ENCODE measurements at places on chromosomes 16 and 17.
A peak's percentile ranks its signal among the peaks of the same experiment; 100 is the strongest.

- DNase-seq, result no peak
These were observed 24.5 kb downstream of the NLRC5 start for GRCh38 chr16:57013902-57014301.

- DNase-seq, result no peak
These were observed 15.6 kb upstream of the CBFB start for GRCh38 chr16:67013233-67013822.

GRCh38 chr17:8056232-8056975 lies 17.5 kb downstream of the ALOX15B start:
- DNase-seq, result peak; percentile 75

DNA sequence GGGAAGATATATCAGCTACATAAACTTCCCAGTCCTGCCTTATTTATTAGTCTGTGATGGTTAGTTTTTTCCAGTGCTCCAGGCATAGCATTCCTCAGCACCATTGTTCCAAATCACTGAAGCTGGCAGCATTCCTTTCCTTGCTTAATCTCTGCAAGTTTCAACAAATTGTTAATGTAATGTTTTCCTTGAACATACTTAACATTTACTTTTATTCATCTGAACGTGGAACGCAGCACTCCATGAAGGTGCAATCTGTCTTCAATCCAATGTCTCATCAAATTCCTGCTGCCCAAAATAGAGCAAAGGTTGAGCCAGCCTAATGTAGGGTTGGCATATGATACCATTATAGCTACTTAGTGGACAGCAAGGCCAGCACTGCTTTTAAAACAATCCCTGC lies 441.1 kb upstream of the RBFOX1 start:
- no peak for DNase-seq

DNA sequence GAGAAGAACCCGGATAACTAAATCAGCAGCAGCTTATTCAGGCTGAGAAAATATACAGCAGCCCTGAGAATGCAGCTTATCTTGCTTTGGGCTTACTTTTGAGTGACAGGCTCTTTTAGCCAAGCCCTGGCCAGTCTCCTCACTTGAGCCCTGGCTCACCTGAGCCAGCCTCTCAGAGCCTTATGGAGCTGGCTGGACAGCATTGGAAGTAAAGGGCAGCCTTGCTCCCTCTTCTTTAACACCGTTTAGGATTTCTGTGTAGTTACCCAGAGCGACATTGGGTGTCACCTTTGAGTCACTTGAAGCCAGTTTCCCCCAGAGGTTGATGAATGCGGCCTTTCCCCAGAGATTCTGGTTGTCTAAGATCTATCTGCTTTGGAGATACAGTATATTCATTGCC lies 7.7 kb upstream of the NPIPB2 start:
- DNase-seq, result peak; percentile 62
